ENCODE measurements at places on chromosomes 2 and 18.

- DNase-seq, result no peak
Observed at GRCh38 chr2:164430166-164430783, 191.0 kb downstream of the GRB14 start.

- DNase-seq, result no peak
Observed at GRCh38 chr18:56889621-56890020, 238.5 kb downstream of the WDR7 start.

DNA sequence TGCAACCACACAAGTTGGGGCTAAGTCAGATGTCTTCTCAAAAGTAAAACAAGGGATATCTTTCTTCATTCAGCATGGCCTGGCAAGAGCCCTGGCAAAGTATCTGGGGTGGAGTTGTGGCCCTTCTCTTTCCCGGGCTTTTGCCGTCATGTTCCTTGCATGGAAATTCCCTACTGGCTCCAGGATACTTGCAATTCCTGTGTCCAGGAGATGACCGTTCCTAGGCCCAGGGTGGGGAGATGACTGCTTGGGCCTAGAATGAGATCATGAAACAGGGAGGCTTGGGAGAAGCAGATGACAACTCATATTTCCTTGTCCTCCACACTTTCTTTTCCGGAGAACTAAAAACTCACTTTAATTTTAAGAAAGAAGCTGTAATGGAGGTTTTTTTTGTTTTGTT lies 60.9 kb downstream of the TGIF1 start:
- DNase-seq, result no peak

GRCh38 chr2:198883604-198884003 lies 574.1 kb downstream of the SATB2 start:
- DNase-seq, result no peak

DNA sequence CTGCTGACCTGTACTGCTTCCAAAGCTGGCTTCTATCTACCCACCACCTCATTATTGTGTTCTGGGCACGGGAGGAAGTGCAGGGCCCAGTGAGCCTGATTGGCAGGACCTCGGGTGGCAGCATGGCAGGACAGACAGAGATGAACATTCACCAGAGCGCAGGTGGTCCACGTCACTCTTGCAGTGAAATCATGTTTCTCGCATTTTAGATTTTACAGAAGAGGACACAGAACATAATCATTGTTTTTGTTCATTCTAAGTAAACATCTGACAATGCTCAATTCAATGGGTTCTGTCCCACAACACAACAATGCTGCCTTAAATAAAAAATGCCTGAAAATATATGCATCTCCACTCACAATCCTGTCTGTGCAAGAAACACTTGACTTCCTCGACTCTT lies 11.5 kb upstream of the BIN1 start:
- DNase-seq, result no peak

- DNase-seq, result no peak
Observed at GRCh38 chr2:444937-445884, 157.3 kb upstream of the ALKAL2 start.

DNA sequence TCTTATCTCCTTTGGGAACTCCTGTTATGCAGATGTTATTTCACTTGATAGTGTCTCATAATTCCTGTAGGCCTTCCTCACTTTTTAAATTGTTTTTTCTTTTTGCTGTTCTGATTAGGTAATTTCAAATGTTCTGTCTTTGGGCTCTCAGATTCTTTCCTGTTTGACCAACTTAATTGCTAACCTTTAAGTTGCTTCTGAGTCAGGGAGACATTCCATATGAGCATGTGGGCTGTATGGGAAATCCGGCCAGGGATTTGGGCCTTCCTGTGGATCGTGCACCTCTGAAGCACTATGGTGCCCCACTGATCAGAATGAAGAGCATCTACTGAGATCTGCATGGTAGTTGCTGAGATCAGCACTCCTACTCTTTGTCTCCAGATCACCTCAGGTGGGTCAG lies 44.7 kb upstream of the REEP1 start:
- no peak for DNase-seq

DNA sequence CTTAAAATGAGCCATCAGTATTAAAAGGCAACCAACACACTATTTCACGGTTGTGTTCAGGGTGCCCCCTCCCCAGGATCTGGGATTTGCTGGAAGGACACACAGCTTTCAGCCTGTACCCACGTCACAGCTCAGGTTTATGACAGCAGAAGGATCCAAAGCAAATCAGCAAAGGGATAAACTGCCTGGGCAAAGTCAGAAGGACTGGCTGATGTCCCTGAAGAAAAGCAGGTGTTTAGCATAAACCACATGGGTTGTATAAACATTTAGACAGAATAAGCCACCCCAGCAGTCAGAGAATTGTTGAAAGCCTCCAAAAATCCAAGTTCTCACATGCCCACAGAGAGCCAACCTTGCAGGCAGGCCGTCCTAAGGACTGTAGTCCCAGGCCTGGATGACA lies 63.9 kb downstream of the CD226 start:
- no peak for DNase-seq

GRCh38 chr18:47490882-47491281 lies 239.4 kb upstream of the SKOR2 start:
- no peak for DNase-seq
